ENCODE measurements at places on chromosomes 4 and X.

DNA sequence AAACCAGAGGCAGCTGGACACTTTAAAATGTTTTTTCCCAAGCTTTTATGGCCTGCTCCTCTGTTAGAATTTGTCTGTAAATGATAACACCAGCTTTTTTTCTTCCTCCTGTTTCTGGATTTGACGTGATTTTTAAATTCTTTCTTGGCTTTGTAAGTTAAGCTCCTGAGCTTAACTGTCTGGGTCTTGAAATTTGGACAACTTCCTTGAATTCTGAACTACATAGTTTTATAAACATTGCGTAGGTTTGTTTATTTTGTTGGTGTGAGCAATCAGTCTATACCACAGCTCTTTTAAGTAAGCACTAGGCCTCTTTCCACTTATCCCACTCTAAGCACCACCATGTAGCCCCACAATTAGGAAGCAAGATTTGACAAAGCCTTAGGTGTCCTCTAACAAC, 144.4 kb upstream of the GUCY1A1 start:
- no peak for DNase-seq

GRCh38 chrX:21678048-21678612, 20.0 kb upstream of the KLHL34 start:
- no peak for DNase-seq

GRCh38 chrX:155662282-155662681, 49.5 kb upstream of the TMLHE start:
- DNase-seq, result peak; percentile 48

DNA sequence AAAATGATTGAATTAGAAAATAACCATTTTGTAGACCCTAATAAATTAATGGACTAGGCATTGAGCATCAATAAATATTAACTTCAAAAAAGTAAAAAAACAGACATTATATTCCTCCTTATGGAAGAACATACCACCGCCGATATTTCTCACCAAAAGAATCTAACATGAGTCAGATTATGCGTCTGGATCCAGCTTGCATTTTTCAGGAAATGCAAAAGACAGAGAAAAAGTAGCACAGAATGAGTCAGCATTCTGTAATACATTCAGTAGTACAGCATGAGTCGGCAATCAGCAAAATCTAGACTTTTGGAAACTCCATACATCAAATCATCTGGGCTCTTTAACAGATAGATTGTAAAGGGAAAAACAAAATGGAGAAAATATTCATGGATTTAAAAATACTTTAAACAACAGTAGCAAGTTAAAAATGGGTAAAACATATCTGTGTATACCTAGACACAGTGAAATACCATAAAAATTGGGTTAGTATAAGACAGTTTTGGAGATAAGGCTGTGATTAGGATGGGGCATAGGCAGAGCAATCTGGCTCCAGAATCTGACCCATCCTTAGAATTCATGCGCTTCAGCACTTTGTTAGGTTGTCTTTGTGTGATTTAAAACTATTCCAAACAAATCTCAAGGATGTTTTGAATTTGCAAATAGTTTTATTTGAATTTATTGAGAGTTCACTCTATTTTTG, 633.0 kb upstream of the FAM241A start:
- DNase-seq, result peak; percentile 62

GRCh38 chr4:87268411-87268810, 48.0 kb upstream of the KLHL8 start:
- no peak for DNase-seq

- peak; percentile 2 for DNase-seq
Measured at GRCh38 chr4:169229571-169230028, 41.2 kb downstream of the SH3RF1 start.
